ENCODE measurements at places on chromosomes 16 and 17.

DNA sequence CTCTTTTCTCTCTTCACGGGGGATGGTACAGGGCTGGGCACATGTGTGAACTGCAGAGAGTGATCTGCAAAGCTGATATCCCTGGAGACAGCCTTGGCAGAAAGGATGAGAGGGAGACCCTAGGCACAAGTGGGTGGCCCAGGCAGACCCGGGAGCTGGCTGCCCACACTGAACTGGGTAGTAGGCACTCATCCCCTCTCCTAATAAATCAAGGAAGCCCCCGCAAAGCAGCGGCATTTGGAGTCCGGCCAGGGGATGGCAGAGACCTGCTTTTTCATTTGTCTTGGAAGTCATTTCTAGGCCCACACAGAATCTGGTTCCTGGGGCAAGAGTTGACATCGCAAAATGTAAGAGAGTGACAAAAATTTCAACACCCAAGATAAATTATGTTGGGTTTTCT, 3.0 kb upstream of the TFAP4 start:
- no peak for DNase-seq

DNA sequence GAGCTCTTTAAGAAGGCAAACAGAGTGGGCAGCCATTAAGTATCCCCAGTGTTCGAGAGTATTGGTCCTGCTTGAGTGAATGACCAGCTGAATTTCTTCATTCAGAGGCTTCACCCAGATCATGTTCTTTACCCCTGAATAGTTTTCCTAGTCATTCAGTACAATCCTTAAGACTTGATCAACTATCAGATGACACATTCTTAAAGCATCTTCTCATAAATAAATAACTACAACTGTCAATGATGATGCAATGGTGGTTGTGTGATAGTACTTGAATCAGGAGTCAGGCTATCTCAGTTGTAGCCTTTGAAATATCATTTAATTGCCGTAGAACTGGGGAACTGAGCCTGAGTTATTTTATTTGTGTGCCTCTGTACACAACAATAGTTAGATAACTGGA, 416.8 kb upstream of the CCL2 start:
- DNase-seq: no peak

DNA sequence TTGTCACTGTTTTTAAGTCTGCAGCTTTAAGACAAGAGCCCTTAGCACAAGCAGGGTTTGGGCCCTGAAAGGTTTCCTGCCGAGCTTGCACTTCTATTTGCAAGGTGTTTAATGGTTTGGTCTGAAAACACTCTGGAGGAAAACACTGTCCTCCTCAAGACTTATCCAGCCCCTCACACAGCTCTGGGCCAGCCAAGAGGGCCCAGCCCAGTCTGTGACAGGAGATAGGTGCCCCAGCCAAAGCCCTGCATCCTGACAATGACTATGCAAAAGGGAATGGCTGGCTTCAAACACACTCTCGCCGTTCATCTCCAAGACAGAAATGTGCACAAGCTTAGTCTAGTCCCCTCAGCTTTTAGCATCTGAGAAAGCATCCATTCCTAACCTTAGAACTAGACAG, 26.9 kb downstream of the MPG start:
- no peak for DNase-seq

- DNase-seq: peak; percentile 77
These were observed at the start of gene ST6GALNAC2 for GRCh38 chr17:76585649-76586593. ST6GALNAC2 (minus strand) TSS chr17:76585860; CDS start chr17:76585808, 52 bp downstream.

- no peak for DNase-seq
These were observed 14.0 kb upstream of the SPHK1 start for GRCh38 chr17:76370261-76370993.

DNA sequence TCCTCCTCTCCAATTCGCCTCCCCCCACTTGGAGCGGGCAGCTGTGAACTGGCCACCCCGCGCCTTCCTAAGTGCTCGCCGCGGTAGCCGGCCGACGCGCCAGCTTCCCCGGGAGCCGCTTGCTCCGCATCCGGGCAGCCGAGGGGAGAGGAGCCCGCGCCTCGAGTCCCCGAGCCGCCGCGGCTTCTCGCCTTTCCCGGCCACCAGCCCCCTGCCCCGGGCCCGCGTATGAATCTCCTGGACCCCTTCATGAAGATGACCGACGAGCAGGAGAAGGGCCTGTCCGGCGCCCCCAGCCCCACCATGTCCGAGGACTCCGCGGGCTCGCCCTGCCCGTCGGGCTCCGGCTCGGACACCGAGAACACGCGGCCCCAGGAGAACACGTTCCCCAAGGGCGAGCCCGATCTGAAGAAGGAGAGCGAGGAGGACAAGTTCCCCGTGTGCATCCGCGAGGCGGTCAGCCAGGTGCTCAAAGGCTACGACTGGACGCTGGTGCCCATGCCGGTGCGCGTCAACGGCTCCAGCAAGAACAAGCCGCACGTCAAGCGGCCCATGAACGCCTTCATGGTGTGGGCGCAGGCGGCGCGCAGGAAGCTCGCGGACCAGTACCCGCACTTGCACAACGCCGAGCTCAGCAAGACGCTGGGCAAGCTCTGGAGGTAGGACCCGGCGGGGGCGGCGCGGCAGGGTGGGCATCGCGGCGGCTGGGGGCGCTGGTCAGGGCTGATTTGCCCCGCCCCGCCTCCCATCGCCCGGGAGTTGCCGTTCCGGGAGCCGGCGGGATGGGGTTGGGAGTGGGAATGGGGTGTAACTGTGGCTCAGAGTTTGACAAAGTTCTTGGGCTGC, 567 bp downstream of the SOX9 start:
- DNase-seq: peak; percentile 43

- DNase-seq: no peak
These were observed 11.3 kb upstream of the CHST6 start for GRCh38 chr16:75506574-75506973.

- no peak for DNase-seq
These were observed 21.8 kb downstream of the CDH8 start for GRCh38 chr16:62014319-62014923.

GRCh38 chr16:26710450-26710849, 356.3 kb upstream of the C16orf82 start:
- no peak for DNase-seq

GRCh38 chr16:65070831-65071432, 50.9 kb downstream of the CDH11 start:
- no peak for DNase-seq

- DNase-seq: no peak
These were observed 129.2 kb upstream of the NACA2 start for GRCh38 chr17:61720016-61720795.

- no peak for DNase-seq
These were observed 73.2 kb downstream of the RMI2 start for GRCh38 chr16:11418506-11418905.

GRCh38 chr17:77684803-77685798, 273.4 kb upstream of the TNRC6C start:
- no peak for DNase-seq

DNA sequence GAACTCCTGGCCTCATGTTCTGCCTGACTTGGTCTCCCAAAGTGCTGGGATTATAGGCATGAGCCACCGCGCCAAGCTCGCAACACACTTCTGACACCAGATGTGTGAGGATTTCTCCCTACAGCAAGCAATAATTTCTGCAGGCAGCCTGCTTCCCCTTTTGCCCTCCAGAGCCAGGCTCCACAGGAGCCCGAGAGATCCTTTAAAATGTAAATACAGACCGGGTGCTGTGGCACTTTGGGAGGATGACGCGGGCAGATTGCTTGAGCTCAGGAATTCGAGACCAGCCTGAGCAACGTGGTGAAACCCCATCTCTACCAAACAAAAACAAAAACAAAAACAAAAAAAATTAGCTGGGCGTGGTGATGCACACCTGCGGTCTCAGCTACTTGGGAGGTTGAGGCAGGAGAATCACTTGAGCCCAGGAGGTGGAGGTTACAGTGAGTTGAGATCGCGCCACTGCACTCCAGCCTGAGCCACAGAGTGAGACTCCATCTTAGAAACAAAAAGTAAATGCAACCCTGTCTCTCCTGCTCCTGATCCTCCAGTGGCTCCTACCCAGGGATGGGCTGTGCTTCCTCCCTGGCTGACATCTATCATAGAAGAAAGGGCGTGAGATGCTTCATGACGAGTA, 14.7 kb downstream of the C16orf96 start:
- DNase-seq: no peak

GRCh38 chr17:46771561-46772474, 46.7 kb downstream of the WNT3 start:
- peak; percentile 11 for DNase-seq

GRCh38 chr16:1027501-1027815, 45.1 kb upstream of the SSTR5 start:
- no peak for DNase-seq

- no peak for DNase-seq
These were observed 35.0 kb downstream of the CRISPLD2 start for GRCh38 chr16:84854759-84855158.

DNA sequence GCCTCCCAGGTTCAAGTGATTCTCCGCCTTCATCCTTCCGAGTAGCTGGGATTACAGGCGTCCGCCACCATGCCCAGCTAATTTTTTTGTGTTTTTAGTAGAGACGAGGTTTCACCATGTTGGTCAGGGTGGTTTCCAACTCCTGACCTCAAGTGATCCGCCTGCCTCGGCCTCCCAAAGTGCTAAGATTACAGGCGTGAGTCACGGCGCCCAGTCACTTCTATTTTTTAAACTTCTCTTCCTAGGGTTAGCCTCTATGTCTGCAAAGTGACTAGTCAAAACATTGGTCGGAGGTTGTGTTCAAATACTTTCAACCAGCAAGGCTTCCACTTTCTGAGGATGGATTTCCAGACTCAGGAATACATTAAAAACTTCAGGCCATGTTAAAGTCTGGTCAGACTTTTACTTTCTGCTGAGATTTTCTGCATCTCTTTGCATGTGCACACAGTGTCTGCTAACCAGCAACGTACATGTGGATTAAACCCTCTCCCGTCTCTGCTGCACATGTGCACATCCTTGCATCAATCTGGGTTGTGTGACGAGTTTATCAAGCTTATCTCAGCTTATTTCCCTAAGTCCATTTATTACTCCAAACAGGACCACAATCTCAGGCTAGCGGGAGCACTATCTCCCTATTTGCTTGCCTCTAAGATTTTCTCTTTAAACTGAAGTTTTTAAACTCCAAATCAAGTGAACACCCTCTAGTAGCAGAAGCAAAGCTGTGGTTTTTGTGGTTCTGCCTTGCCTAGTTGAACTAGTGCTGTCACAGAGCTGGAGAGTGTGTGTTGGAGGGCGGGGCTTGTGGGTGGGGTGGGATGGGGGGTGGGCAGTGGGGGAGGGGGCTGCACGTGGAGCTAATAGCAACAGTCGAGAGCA, 525.2 kb upstream of the GOT2 start:
- DNase-seq: no peak

DNA sequence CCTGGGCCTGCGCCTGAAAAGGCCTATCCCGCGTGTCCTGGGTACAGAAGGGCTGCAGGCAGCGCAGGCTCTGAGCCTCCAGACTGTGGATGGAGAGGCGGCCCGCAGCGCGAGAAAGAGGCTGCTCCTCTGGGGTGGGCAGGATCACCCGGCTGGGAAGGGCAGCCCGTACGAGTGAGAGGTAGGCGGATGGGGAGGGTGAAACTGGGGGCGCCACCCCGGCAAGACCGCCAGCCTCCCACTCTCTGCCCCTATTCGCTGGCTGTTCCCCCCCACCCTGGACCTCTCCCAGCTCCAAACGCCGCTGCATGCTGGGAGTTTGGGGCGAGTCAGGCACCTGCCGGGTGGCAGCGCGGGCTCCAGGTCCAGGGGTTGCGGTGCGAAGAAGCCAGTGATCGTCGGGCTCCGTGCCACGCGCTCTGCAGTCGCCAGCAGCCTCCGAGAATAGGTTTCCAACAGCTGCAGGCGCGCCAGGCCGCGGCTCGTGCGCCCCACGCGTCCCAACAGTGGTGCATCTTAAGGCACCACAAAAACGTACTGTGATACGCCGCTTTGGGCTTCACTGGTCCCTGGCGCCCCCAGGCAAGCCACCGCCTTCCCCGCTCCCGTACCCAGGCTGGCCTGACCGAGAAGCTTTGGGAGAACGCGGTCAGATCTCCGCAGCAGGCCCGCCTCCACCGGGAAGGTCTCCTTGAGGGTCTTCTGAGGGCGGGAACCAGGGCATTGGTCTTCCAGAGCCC, 1.1 kb downstream of the NOXO1 start:
- DNase-seq: no peak

DNA sequence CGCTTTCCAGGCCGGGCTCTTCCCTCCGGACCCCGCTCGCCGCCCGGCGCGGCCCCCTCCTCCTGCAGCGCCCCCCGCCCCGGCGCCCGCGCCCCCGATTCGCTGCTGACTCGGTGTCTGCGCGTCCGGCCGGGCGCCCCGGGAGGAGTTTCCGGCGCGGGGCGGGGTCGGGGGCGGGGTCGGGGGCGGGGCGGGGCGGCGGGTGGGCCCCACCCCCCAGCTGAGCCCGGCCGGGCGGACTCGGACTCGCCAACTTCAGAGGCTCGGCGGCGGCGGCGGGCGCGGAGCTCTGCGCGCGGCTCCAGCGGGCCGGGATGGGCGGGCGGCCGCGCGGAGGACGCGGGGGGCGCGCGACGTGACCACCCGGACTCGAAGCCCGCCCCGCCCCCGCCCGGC, at the start of gene METRNL:
METRNL (plus strand) TSS at position 258 of the 396 bp plus-strand sequence. CDS start 207 bp downstream, outside the sequence.
- DNase-seq: peak; percentile 78

DNA sequence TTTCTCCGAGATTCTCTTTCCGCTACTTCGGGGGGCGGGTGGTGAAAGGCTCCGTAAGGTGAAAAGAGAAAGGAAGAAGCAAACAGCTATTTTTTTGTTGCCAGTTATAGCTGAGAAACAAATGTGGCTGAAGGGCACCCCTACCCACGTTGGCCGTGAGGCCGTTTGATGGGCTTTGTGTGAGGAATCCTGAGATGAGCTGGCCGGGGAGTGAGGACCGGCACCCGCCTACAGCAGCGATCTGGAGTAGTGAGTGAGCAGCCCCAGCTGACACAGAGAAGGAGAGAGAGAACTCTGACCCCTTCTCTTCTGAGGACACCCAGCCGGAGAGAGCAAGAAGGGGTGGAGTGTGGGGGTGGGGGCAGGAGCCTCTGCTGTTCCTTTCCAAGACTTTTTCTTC, 5.6 kb downstream of the JPH3 start:
- DNase-seq: no peak

GRCh38 chr16:13436641-13437412, 483.1 kb upstream of the ERCC4 start:
- DNase-seq: no peak

DNA sequence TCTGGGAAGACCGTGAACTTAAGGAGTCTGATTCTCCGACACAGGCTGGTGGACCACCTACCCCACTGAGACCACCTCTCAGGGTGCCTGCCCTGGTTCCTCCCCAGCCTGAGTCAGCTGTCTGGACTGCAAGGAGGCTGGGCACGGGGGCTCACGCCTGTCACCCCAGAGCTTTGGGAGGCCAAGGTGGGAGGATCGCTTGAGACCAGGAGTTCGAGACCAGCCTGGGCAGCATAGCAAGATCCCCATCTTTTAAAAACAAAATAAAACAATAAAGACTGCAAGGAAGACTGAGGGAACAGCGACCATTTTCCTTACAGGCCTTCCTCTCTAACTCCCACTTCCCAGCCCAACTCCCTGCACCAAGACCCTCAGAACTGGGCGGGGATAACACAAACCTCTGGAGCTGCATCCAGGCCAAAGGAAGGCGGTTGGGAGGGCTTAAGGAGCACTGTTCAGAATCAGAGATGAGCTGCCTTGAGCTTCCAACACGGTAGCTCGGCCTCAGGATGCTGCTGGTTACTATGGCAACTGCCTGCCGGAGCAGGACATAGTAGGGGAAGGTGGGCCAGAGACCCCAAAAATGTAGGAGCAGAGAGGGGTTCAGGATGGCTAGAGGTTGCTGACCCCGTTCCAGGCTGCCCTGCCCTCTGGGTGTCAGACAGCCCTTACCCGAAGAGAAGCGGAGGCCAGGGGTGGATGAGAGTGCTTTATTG, 4.4 kb downstream of the APOBR start:
- DNase-seq: no peak

GRCh38 chr16:82979406-82980111, 352.8 kb downstream of the CDH13 start:
- DNase-seq: no peak

GRCh38 chr17:45020354-45021138, 30.9 kb downstream of the DCAKD start:
- DNase-seq: no peak

GRCh38 chr17:29237476-29238132, 9.1 kb upstream of the CRYBA1 start:
- no peak for DNase-seq

Measured in NCI-H345 (cell line).